ENCODE measurements at places on chromosomes 16 and 17.

DNA sequence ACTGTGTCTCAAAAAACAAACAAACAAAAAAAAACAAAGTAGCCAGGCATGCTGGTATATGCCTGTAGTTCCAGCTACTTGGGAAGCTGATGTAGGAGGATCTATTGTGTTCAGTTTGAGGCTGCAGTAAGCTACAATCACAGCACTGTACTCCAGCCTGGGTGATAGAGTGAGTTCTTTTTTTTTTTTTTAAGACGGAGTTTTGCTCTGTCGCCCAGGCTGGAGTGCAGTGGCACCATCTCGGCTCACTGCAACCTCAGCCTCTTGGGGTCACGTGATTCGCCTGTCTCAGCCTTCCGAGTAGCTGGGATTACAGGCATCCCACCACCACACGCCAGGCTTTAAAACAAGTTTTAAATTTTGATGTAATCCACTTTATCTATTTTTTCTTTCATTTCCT, 80.2 kb upstream of the STAC2 start:
- no peak for DNase-seq

- DNase-seq: no peak
These were observed 32.4 kb downstream of the XPO6 start for GRCh38 chr16:28179354-28179753.

- no peak for DNase-seq
These were observed 8.0 kb downstream of the FAM171A2 start for GRCh38 chr17:44355642-44356099.

- no peak for DNase-seq
These were observed 11.0 kb downstream of the C17orf67 start for GRCh38 chr17:56822725-56823124.

GRCh38 chr16:10892782-10893318, 15.8 kb downstream of the CIITA start:
- no peak for DNase-seq

DNA sequence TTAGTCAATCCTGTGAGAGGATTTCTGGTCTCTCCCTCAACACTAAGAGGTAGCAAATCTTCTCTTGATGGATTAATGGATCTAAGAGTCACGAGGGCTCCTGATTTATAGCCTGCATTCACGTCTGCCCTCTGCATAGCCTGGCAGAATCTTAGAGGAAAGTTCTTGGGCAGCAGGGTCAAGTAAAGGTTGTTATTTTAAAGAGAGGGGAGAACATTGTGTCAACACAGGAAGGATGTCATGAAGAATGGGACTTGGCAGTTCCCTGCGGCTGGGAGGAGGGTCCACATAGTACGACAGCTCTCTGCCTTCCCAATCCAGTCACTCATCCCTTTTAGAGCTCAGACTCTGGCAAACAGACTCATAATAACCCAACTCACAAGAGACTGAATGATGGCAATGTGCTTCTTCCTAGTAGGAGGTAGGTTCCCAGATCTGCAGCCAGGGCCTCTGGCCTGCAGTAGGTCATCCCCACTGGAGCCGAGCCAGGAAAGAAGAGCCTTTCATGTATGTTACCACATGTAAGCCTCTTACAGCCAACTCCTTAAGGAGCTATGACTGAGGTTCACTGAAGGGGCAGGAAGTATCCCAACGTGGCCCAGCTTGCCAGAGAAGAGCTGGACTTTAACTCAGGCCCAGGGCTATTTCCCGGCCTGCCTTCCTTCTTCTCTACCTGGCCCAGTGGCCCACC, 25.4 kb upstream of the RPTOR start:
- no peak for DNase-seq

DNA sequence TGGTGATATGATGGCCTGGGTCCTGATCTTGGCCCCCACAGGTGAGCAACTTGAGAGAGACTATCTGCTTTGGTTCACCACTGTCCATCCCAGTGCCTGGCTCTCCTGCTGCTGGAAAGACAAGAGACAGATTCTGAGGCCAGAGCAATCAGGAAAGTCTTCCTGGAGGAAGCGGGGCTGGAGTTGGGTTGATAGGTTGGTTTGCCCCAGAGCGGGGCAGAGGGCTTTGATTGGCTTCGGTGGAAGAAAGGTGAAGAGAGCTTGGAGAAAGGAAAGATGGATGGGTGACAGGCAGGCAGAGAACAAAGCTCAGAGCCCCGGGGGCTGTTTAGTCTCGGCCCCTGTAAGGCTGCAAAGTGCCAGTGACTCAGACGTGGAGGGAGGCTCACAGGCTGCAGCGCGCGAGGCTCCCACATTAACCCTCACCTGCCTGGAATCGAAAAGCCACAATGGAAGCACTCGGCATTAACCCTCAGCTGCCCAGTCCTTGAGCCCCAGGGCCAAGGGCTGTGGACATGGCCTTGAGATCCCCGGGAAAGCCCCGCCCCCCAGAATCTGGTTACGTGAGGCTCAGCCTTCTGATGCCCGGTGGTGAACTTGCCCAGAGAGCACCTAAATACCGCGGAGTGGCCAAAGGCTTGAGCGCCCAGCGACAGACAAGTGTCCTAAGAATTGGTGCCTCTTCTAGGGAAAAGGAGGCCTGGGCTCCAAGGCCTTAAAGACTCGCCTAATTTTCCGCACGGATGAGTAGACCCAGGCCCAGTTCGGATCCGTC, 996 bp upstream of the CPNE2 start:
- no peak for DNase-seq

- DNase-seq: no peak
These were observed 20.3 kb downstream of the MEOX1 start for GRCh38 chr17:43641416-43641815.

Data from fibroblast of the conjunctiva (primary cell).